ENCODE measurements at places on chromosomes 12 and 14.

DNA sequence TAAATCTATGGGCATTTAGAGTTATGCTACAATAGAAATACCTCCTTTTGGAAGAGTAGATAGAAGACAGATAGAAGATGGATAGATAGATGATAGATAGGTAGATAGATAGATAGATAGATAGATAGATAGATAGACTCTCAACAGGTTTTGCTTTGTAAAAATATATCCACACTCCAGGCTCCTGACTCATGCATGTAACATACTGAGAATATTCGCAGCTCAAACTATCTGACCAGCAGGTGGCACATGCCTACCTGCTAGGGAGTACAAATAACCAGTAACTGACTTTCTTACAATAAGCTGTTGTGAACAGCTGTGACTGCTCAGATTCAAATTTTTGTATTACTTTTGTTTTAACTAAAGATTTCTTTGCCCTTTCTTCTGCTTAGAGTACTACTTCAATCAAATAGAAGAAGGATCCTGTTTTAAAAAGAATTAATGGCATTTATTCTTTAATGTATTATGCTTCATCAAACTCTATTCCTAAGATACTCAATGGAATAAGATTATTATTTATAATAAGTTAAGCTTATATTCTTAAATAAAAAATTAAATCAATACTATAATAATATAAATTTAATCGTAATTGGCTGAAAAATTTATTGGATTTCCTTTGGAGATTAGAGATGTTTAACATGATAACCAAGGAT lies 15.8 kb upstream of the CPNE8 start:
- no peak overlapping the region for H3K4me3 ChIP-seq
- H3K36me3 ChIP-seq: no peaks in the 10 kb centered on the region

DNA sequence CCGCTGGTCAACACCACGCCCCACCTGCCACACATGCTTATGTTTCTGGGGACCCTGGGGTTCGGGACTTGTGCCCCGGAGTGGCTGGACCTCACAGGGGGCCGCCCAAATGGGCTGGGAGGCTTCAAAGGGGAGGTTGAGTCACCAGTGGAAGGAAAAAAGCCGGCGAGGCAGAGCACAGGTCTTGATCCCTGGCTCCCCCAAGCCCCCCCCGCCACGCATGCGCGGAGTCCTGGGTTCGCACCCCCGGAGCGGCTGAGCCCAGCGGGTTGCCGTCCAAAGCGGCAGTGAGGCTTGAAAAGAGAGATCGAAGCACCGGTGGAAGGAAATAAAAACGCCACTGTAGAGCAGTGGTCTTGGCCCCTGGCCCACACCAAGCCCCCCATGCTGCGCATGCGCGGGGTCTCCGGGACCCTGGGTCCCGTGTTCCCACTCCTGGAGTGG lies 313.5 kb downstream of the ALG10 start:
- no peaks in the 10 kb centered on the region for H3K27me3 ChIP-seq
- H3K36me3 ChIP-seq: no peaks in the 10 kb centered on the region
- no peak overlapping the region for H3K27ac ChIP-seq
- H3K4me1 ChIP-seq: no peaks in the 10 kb centered on the region
- H3K4me3 ChIP-seq: no peak overlapping the region
- DNase-seq: no peak

GRCh38 chr12:71478270-71478669 lies 38.7 kb downstream of the LGR5 start:
- DNase-seq: no peak
- no peaks in the 10 kb centered on the region for H3K36me3 ChIP-seq
- H3K27me3 ChIP-seq: no peaks in the 10 kb centered on the region
- H3K4me1 ChIP-seq: no peaks in the 10 kb centered on the region
- H3K27ac ChIP-seq: no peak overlapping the region

DNA sequence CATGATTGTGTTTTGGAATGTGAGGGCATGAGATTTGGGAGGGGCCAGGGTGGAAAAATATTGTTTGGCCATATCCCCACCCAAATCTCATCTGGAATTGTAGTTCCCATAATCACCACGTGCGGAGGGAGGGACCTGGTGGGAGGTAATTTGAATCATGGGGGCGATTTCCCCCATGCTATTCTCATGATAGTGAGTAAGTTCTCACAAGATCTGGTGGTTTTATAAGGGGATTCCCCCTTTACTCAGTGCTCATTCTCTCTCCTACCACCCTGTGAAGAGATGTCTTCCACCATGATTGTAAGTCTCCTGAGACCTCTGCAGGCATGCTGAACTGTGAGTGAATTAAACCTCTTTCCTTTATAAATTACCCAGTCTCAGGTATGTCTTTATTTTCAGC lies 15.7 kb downstream of the OR10P1 start:
- H3K36me3 ChIP-seq: no peaks in the 10 kb centered on the region
- no peaks in the 10 kb centered on the region for H3K4me1 ChIP-seq
- no peak overlapping the region for H3K27ac ChIP-seq
- H3K27me3 ChIP-seq: no peaks in the 10 kb centered on the region
- no peak overlapping the region for H3K4me3 ChIP-seq

GRCh38 chr12:113066813-113067400 lies 10.4 kb downstream of the DTX1 start:
- H3K4me3 ChIP-seq: no peak overlapping the region
- no peaks in the 10 kb centered on the region for H3K27me3 ChIP-seq
- DNase-seq: no peak
- H3K4me1 ChIP-seq: no peaks in the 10 kb centered on the region

- H3K27ac ChIP-seq: no peak overlapping the region
- H3K27me3 ChIP-seq: no peaks in the 10 kb centered on the region
- H3K4me3 ChIP-seq: no peak overlapping the region
- no peaks in the 10 kb centered on the region for H3K36me3 ChIP-seq
- no peaks in the 10 kb centered on the region for H3K4me1 ChIP-seq
Observed at GRCh38 chr12:126966498-126966897, 1300.5 kb upstream of the TMEM132C start.

DNA sequence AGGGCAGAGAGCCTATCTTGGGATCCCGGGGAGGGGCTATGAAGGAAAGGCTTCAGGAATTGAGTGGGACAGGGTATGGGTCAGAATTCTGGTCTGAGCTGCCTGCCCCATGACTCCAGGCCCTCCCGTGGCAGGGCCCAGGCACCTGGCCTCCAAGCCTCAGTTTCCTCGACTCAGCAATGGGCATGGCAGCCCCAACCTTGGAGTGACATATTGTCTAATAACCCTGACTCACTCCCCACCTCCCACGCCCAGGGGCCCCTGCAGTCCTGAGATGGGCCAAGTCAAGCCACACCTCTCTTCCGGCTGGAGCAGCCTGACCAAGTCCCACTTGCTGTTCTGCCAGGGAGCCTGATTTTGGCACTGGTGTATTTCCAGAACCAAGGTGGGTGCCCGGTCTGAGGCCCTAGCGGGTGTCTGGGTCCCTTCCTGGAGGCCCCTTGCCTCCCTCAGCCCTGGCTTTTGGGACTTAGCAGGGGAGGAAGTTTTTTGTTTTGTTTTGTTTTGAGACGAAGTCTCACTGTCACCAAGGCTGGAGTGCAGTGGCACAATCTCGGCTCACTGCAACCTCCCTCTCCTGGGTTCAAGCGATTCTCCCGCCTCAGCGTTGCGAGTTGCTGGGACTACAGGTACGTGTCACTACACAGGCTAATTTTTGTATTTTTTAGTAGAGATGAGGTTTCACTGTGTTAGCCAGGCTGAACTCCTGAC lies 40.3 kb upstream of the RCOR1 start:
- no peaks in the 10 kb centered on the region for H3K36me3 ChIP-seq
- H3K27ac ChIP-seq: no peak overlapping the region
- H3K4me1 ChIP-seq: peaks cover 15% of the 10 kb centered on the region
- DNase-seq: peak; percentile 53
- H3K4me3 ChIP-seq: no peak overlapping the region
- H3K27me3 ChIP-seq: no peaks in the 10 kb centered on the region

- no peak for DNase-seq
- H3K4me3 ChIP-seq: no peak overlapping the region
- no peaks in the 10 kb centered on the region for H3K27me3 ChIP-seq
Observed at GRCh38 chr12:24955389-24955788, 6.5 kb upstream of the BCAT1 start.

DNA sequence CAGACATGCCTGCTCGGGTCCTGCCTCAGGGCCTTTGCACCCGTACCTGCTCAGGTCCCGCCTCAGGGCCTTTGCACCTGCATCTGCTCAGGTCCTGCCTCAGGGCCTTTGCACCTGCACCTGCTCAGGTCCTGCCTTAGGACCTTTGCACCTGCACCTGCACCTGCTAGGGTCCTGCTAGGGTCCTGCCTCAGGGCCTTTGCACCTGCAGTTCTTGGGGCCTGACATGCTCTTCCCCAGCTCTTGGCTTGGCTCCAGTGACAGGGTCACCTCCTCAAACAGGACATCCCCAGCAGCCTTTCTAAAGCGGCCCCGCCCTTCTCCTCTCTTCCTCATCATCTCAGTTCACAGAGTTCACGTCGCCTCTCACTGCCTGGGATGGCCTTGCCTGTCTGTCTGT lies 54.9 kb upstream of the NCOR2 start:
- no peaks in the 10 kb centered on the region for H3K27me3 ChIP-seq
- no peak overlapping the region for H3K4me3 ChIP-seq
- no peaks in the 10 kb centered on the region for H3K36me3 ChIP-seq
- no peak for DNase-seq

DNA sequence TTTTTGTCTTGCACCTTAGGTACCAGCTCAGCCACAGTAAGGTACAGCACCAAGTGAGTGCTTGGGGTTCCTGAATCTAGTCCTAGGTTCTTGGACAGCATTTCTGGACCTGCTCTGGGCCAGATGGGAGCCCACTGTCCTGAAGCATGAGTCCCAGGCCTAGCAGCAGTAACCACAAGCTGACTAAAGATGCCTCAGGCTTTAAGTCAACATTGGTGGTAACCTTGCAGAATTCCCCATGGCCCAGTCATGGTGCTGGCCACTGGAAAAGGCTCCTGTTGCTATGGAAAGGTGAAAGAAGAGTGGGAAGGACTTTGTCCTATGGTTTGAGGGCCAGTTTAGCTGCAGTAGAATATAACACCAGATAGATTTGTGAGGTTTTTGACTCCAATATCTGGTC lies 86.9 kb upstream of the CLEC14A start:
- no peak for DNase-seq
- H3K4me1 ChIP-seq: no peaks in the 10 kb centered on the region
- no peaks in the 10 kb centered on the region for H3K27me3 ChIP-seq
- H3K4me3 ChIP-seq: no peak overlapping the region
- no peak overlapping the region for H3K27ac ChIP-seq

DNA sequence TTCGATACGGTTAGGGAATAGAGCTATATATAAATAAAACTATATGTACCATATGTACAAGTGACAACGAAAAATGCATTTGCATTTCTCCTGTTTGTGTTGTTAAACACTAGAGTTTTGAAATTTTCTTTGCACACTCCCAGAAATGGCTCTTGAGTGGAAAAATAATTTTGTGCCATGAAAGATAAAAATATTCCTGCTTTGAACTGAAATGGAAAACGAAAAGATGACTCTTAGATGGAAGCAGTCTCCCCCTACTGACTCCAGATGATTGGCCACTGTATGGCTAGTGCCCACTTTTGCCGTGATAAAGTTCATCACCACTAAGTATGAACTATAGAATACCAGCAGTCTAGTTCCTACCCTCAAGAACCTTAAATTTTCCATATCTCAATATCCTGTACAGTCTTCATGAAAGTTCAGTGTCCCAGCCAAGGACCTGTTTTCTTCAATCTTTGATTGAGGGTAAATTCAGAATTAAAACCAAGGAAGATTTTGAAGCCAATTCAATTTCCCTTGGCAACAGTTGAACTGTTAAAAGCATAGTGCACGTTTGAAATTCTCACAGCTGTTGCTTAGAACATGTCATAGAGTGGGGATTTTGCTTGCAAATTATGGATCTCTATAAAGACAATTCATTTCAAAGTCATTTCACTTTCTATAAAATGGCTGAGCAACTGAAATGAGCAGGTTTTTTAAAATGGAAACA lies 1.6 kb upstream of the PPP2R5E start:
- no peak overlapping the region for H3K4me3 ChIP-seq
- no peaks in the 10 kb centered on the region for H3K4me1 ChIP-seq
- no peak for DNase-seq
- H3K27ac ChIP-seq: no peak overlapping the region
- H3K27me3 ChIP-seq: no peaks in the 10 kb centered on the region
- peaks cover 1% of the 10 kb centered on the region for H3K36me3 ChIP-seq

- H3K27me3 ChIP-seq: no peaks in the 10 kb centered on the region
- no peaks in the 10 kb centered on the region for H3K4me1 ChIP-seq
- DNase-seq: no peak
- no peak overlapping the region for H3K27ac ChIP-seq
- H3K4me3 ChIP-seq: no peak overlapping the region
Observed at GRCh38 chr12:13725049-13725448, 256.4 kb downstream of the GRIN2B start.

DNA sequence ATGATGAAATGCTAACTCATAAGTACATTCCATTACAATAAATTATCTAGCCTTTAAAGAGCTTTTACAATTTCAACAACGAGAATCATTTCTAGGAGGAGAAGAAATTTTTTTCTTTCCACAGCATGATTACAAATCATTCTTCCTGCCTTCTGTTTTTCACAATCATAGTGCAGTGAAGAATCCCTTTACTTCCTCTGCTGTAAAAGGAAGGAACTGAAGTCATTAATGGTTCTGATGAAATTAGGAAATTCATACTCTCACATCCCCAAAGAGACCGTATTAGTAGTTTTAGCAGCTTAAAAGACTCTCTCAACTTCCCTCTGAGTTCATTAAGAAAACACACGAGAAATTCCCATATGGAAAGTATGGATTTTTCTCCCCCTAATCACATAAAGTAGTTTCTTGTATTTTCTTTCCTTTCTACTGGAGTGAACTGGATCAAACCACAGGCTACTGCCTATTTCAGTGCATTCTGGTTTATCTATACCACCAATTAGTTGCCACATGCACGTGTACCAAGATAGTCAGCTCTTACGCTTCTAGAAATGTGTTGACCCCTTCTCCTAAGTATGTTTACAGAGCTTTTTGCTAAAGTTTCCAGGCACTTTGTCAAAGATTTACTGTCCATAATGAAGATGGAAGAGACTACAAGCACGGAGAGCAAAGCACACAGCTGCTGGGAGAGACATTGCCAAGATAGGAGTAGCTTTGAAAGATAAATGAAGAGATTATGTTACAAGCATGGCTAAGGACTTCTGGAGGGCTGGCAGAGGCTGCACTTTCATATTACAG lies 58.9 kb upstream of the KITLG start:
- H3K4me1 ChIP-seq: no peaks in the 10 kb centered on the region
- H3K36me3 ChIP-seq: no peaks in the 10 kb centered on the region
- H3K27ac ChIP-seq: no peak overlapping the region
- no peak overlapping the region for H3K4me3 ChIP-seq

DNA sequence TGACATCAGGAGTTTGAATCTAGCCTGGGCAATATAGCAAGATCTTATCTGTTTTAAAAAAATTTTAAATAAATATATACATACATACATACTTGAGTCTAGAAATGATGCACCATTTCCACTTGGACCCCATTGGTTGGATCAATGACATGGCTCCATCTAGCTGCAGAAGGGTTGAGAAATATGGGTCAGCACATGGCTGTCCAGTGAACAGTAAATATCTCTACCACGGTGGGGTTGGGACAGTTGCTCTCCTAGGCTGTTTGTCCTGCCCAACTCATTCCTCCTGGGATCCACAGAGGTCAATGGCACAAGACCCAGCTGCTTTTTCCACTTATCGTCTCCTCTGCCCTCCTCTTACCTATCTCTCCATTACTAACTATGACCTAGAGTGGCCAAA lies 23.6 kb downstream of the PLEKHH1 start:
- H3K27ac ChIP-seq: peak overlapping the region; percentile 22
- no peaks in the 10 kb centered on the region for H3K27me3 ChIP-seq
- peaks cover 11% of the 10 kb centered on the region for H3K4me1 ChIP-seq
- no peaks in the 10 kb centered on the region for H3K36me3 ChIP-seq
- DNase-seq: no peak

- H3K4me3 ChIP-seq: no peak overlapping the region
- H3K4me1 ChIP-seq: peaks cover 10% of the 10 kb centered on the region
- no peak overlapping the region for H3K27ac ChIP-seq
Observed at GRCh38 chr14:101557811-101558738, 3.2 kb upstream of the DIO3 start.

Data from trophoblast cell (in vitro differentiated cells and primary cell).